ENCODE measurements at places on chromosomes 2 and 18. TPM values are rescaled to one million over a fixed set of nuclear protein-coding genes. Genes with fewer than 3 reads are reported as not detected.

The GLB1L gene
- polyA plus RNA-seq = 12.8 TPM

The RGPD3 gene
- 0.12 TPM for polyA plus RNA-seq

The PAX3 gene
- polyA plus RNA-seq = not detected

The ZNF385B gene
- 20.9 TPM for polyA plus RNA-seq

The COQ10B gene
- 12.8 TPM for polyA plus RNA-seq

The FAP gene
- 11.6 TPM for polyA plus RNA-seq

The CACNB4 gene
- polyA plus RNA-seq = 1.1 TPM

The CXCR1 gene
- 0.04 TPM for polyA plus RNA-seq

All from ovary (tissue), 10 donors.